ENCODE measurements at places on chromosomes 2 and 18.

- no peak for DNase-seq
Measured at GRCh38 chr2:8125741-8126711, 555.8 kb upstream of the ID2 start.

DNA sequence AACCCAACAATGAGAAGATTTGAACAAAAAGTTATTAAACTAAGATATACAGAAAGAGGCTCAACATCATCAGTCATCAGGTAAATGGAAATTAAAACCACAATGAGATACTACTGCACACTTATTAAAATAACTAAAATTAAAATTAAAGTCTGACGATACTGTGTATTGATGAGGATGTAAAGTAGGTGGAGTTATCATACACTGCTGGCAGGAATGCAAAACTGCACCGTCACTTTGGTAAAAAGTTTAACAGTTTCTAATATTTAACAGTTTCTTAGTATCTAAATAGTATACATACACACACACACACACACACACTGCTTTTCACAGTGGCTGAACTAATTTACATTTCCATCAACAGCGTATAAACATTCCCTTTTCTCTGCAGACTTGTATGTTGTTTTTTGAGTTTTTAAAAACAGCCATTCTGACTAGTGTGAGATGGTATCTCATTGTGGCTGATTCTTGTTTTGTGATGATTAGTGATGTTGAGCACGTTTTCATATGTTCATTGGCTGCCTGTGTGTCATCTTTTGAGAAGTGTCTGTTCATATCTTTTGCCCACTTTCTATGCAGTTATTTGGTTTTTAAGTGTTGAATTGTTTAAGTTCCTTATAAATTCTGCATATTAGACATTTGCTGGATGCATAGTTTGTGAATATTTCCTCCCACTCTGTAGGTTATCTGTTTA is 726.9 kb upstream of the CHAC2 start:
- no peak for DNase-seq

DNA sequence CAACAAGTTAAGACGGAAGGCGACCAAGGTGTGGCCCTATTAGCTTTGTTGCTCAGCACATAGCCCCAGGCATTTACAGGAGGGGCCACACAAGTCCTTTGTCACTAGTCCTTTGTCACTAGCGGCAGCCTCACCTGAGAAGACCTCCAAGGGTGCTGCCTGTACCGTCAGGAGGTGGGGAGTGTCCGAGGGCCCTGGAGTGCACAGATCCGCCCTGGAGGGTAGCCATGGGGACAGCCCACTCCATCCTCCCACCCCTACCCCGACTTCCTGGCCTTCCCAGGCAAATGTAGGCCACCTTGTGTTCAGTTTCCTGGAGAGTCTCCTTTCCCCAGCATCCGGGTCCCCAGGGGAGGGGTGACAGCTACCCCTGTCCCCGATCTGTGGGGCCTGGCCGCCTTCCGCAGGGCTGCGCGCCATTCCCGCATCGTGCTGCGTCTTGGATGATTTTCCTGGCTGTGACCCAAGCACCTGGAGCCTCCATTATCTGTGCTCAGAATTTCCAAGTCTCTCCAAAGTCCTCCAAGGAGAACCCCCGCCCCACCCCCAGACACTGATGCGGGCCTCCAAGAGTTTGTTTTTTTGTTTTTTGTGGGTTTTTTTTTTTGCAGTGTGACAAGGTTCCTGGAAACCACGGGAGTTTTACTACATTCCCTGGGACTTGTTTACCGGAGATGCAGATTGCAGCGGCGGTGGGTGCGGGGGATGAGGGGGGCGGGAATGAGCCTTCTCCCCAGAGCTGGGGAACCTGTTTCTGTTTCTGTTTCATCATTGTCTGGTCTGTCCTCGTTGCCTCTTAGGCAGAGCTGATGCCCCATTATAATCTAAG is 28.6 kb downstream of the TEX44 start:
- DNase-seq: no peak

- DNase-seq: no peak
Measured at GRCh38 chr2:28929581-28929980, 35.1 kb downstream of the WDR43 start.

GRCh38 chr2:118046634-118047210 is 32.9 kb upstream of the CCDC93 start:
- DNase-seq: peak; percentile 36

GRCh38 chr2:516944-517343 is 160.3 kb downstream of the TMEM18 start:
- DNase-seq: no peak

DNA sequence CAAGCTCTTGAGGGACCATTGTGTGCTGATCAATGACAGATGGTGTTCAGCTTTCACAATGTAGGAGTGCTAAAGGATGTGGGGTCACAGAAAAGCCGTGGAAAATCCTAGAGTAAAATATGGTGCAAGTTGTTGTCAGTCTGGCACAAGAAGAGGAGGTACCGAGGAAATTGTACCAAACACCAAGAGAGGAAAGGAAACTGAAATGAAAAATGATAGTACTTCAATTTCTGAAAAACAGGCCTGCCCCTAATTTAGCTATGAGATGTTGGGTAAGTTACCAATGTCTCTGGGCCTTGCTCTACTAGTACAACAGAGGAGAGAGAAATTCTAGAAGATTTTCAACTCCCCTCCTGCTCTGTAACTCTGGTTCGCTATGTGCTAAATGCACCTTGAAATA is 78.8 kb upstream of the PELI1 start:
- DNase-seq: no peak

GRCh38 chr18:62555135-62555534 is 32.3 kb downstream of the ZCCHC2 start:
- no peak for DNase-seq

GRCh38 chr18:45355944-45356520 is 259.2 kb upstream of the SLC14A2 start:
- DNase-seq: no peak

DNA sequence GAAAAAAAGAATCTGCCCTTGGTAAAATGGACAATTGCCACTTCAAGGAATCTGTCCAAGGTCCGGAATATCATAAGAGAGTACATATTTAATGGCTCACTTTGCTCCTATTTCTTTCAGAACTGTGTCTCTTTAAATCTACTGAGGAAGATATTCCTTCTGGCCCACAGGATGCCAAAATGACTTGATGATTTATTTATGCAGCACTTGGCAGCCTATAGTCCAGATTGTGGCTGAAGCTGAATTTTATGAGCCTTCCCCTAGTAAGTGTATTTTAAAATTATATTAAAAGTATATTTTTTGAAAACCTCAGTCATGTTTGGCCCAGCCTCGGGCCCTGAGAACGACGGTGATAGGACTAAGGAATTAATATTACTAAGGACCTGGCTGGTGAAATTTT is 465.1 kb upstream of the HNRNPA3 start:
- no peak for DNase-seq

DNA sequence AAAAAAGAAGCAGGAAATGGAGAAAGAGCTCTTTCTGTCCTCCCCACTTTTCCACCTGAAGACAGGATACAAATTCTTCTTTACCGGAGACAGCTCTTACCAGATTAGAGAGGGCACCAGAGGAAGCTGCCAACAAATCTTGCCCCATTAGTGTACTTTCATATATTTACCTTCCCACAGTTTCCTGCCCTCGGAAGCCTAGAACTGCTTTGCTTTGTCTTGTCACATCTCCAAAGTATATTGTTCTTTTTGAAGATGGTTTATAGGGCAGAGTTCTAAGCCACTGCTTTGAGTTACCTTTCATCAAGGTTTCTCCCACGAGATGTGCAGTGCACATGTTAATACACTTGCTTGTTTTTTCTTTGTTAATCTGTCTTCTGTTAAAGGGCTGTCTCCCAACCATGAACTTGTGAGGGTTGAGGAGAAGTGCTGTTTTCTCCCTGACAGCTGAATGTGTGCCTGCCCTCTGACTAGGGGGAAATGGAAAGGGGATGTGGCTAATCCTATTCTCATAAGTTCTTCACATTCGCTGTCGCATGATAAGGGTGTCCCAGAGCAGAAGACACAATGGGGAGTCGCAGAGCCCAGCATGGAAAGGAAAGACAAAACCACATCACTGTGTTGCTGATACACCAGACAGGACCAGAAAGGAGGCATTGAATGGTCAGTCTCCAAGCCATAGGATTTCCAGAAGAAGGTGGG is 24.2 kb downstream of the CENPA start:
- no peak for DNase-seq

GRCh38 chr18:37476182-37476581 is 89.4 kb downstream of the CELF4 start:
- peak; percentile 82 for DNase-seq

GRCh38 chr2:231707625-231707926 is 749 bp upstream of the PTMA start:
- no peak for DNase-seq

- no peak for DNase-seq
Measured at GRCh38 chr2:21693081-21693480, 569.3 kb downstream of the TDRD15 start.

DNA sequence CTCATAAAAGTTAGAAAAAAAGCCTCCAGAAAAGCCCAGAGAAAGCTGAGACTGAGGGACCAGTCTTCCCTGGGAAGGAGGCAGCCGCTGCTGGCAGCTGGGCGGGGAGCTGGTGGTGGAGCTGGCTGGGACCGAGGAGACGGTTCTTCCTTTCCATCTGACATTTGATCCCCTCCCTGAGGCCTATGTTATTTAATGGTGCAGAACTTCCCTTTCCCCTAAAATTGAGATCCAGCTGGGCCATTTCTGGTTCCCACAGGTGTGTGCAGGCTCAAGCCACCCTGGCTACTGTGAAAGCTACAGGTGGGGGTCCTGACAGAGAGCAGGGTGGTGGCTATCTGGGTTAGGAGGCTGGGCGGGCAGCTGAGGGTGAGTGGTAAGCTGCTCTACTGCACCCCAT is 81.5 kb upstream of the FZD7 start:
- peak; percentile 46 for DNase-seq

- no peak for DNase-seq
Measured at GRCh38 chr18:74292541-74292858, 737 bp upstream of the CYB5A start.

DNA sequence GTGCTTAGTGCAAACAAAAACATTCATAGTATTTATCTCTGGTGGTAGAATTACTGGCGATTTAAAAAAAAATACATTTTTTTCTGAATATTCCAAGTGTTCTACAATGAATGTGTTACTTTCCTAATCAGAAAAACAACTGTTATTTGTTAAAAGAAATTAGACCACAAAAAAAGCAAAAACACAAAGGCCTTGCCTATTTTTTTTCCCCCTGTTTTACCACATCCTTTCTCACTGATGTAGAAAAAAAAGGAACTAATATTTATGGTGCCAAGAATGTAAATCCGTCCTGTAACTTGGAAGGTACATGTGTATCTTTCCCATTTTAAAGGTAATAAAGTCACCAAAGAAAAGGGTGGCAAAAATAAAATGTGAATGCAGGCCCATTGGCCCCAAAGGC is 28.4 kb upstream of the MGAT4A start:
- no peak for DNase-seq

GRCh38 chr18:35526495-35527059 is 28.8 kb upstream of the INO80C start:
- no peak for DNase-seq

Data from HEK293T (cell line).